Pancreas (tissue), 10 donors: ENCODE measurements at places on chromosomes 12 and 14.
A peak's percentile ranks its signal among the peaks of the same experiment; 100 is the strongest.

DNA sequence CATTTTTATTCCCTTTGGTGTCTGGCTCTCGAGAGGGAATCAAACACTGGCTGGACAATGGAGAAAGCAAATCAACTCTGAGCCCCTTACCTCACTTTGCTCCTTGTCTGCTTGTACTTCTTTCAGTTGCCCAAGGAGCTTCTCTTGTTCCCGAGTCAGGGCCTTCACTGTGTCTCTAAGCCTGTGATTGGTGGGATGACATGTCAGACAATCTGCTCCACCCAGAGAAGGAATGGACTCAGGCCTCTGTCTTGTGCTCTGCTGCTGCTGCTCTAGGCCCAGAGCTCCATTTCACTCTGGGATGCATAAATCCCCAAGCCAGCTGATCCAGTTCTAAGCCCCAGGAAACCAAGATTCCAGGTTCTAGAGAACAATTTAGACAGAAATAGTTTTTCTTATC is 7.6 kb downstream of the CALCOCO1 start:
- no peak for DNase-seq

DNA sequence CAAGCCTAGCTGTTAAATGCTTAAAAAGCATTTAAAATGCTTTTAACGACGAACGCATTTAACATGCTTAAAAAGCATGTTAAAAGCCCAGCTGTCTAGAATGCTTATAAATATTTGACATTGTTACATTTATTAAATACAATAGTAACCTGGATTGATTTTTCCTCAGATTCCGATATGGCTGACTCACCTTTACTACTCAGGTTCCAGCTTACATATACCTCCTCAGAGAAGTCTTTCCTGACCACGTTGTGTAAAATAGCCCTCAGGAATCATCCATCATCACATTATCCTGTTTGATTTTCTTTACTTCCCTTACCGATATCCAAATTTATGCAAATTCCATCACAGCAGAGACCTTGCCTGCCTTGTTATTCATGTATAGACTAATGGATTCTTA is 51.4 kb downstream of the SLC41A2 start:
- DNase-seq, result no peak

GRCh38 chr12:115794659-115795081 is 482.8 kb downstream of the MED13L start:
- DNase-seq, result no peak

DNA sequence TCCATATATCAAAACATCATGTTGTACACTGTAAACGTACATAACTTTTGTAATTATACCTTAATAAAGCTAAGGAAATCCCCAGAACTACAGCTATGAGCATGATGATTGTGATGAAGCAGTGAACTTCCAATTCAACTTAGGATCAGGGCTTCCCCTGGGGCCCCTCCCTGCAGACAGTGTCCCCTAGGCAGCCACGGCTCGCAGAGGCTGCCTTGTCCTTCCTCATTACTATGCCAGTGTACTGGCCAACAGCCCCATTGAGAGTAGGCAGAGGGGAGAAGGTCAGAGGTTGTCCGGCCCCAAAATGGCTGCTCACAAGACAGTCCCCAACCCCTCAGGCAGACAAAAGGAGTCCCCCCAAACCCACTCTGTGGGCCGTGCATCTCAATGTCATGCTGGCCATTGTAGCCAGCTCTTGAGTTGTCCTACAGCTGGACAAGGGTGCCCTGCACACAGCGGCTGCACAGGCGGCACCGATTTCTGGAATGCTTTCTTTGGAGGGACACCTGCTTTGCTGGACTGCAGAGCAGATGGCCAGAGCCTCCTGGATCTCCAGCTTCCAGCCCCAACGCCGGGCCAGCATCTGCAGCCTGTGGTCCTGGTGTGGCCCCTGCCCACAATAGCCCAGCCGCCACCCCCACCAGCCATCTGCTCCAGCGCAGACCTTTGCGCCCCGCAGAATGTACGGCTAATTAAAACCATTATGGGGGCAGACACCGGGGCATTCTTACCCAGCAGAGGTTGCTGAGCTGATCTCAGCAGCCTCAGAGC is 46.1 kb downstream of the NIN start:
- DNase-seq, result no peak

DNA sequence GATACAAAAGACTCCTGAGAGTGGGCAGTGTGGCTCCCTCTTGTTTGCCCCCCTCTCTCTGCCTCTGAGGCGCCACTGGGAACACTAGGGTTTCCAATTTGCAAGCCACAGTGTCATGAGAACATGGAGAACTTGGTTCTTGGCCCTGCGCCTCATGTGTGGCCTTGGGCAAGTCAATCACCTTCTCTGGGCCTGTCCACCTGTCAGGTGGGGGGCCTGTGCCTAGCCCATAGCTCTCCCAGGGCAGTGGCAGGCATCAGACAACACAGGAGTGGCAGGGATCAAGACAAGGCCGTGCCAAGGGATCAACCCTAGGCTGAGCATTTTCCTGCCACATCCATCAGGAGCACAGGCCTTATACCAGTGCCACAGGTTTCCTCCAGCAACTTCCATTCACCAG is 185.3 kb downstream of the CALM1 start:
- DNase-seq, result no peak

GRCh38 chr14:32666308-32666707 is 272.4 kb upstream of the NPAS3 start:
- no peak for DNase-seq

GRCh38 chr12:23099604-23100003 is 474.6 kb downstream of the ETNK1 start:
- no peak for DNase-seq

- DNase-seq, result peak; percentile 50
Measured at GRCh38 chr14:104373855-104374717, 205.5 kb upstream of the C14orf180 start.

DNA sequence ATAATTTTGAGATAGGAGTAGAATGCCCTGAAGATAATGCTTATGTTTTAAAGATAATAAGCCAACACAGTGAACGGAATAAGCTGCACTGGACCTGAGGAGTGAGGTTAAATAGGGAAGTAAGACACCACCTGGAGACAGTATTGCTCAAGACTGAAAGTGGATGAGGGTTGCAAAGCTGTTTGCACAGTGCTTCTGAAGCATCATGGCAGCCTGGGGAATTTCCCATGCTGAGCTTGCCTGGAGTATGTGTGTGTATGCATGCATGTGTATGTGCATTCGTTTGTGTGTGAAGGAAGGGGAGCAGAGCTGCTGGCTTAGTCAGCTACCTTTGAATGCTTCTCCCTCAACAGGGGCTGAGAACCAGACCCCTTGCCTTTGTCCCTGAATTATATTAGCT is 35.8 kb downstream of the BHLHE41 start:
- no peak for DNase-seq

DNA sequence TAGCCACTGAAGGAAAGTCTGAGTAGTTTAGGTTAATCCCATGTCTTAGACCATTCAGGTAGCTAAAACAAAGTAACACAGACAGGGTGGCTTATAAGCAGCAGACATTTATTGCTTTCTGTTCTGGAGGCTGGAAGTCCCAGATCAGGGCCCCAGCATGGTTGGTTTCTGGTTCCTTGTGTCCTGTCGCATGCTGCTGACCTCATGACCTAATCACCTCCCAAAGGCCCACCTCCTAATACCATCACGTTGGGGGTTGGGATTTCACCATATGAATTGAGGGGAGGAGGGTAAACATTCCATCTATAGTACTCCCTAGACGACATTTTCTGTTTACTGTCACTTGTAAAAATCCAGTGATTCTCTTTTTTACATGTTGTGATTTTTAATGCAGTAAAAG is 148.6 kb downstream of the FBXL14 start:
- no peak for DNase-seq

DNA sequence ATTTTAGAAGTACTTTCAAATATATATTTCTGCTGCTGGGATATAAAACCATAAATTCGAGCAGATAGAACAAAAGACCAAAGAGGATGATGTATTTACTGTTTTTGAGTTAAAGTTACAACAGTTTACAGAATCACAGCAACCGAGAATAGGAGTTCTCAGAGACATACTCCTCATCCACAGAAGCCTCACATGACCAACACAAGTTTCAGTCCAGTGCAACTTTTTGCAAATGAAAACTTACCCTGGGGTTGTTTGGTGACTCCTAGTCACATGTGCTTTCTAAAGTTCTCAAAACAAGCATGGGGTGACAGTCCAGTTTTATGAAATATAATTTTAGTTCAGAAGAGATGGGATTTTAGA is 117.1 kb downstream of the PRKCH start:
- no peak for DNase-seq

DNA sequence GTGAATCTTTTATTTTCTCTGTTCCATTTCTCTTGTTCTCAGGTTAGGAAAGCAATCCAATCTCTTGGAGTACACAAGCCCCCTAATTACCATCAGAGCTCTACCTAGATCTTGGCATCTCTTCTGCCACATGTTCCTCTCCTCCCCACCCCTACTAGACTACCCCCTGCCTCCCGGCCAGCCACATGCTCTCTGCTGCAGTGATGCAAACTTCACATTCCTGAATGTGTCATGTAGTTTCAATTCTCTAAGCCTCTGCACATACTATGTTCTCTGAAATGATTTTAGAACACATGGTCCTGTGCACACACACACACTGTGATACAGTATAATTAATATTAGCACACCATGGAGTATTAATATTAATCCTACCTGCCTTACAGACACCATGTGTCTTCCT is 104.6 kb downstream of the EFCAB11 start:
- no peak for DNase-seq

DNA sequence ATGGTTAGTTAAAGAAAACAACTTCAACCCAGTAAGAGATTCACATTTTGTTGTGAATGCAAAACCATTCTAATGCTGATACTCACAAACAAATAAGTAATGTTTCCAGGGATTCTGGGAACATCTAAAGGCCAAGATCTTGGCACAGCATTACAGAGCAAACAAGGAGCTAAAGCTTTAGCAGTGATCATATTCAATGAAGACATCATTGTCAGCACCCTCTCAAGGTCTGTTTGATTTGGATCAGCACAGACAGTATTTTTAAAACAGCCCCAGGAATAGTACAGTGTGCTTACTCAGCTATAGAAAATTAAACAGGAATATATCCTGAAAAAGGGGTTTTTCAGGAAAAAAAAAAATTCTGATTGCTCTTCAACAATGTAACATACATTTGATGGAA is 71.4 kb downstream of the TMEM260 start:
- DNase-seq, result no peak

- no peak for DNase-seq
Measured at GRCh38 chr14:24092505-24093206, 1.5 kb upstream of the PCK2 start.

- no peak for DNase-seq
Measured at GRCh38 chr14:26730929-26731618, 133.2 kb upstream of the NOVA1 start.

- peak; percentile 39 for DNase-seq
Measured at GRCh38 chr12:92505254-92506231, 197.2 kb upstream of the PLEKHG7 start.

GRCh38 chr14:74919421-74920165 is 3.5 kb downstream of the RPS6KL1 start:
- DNase-seq, result no peak

- no peak for DNase-seq
Measured at GRCh38 chr12:47709671-47710070, 3.8 kb upstream of the RPAP3 start.

DNA sequence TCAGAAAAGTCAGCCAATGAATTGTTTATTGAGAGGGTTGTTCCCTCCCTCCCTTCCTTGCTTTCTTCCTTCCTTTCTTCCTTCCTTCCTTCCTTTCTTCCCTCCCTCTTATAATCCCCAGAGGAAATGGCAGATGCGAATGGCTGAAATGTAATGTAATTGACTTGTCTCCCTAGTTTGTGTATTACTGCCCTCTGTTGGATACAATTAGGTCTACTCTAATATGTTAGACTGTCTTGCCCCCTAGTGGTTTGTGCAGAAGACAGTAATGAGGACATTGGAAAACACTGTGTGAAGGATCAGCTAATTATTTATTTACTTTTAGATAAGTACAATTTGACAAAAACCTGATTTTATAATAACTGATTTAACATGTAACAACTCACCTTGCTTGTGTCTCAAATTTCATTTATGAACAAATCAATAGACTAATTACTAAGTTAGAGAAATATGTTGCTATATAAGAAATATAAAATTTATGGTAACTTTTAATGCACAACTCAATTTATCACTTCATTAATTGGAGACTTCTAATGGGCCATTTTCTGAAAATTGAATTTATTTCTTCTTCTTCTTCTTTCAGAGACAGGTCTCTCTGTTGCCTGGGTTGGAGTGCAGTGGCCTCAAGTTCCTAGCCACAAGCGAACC is 229.8 kb upstream of the LRIG3 start:
- peak; percentile 6 for DNase-seq

GRCh38 chr14:105139831-105140239 is 28.7 kb downstream of the JAG2 start:
- DNase-seq, result no peak

DNA sequence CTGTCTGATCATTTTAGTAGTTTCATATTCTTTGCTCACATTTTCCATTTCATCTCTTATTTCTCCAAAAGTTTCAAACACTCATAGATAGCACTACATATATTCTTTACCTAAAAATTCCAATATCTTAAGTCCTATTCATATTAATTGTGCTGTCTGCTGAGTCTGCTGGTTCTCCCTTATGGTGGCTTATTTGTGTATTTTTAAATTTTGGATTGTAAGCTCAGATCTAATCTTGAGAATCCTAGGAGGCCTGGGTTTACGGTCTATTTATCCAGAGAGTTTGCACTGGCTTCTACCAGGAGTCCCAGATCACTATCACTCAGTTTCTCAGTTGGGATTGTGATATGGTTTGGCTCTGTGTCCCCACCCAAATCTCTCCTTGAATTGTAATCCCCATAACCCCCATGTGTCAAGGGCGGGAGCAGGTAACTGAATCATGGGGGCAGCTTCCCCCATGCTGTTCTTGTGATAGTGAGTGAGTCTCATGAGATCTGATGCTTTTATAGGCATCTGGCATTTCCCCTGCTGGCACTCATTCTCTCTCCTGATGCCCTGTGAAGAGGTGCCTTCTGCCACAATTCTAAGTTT is 10.2 kb downstream of the NT5DC3 start:
- DNase-seq, result no peak
